ENCODE measurements at places on chromosomes 13 and 19.

DNA sequence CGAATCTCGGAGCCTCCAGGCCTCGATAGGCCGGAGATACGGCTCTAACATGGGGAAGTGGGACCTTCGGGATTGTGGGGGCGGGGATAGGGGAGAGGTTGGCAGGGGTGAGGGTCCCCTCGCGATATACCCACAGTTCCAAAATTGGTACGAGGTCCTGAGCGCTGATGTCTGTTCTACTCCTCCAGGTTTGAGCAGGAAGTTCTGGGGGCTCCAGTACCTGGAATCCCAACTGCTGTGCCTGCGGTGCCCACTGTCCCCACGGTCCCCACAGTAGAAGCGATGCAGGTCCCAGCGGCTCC lies 447 bp downstream of the RBM42 start:
- no peak for DNase-seq

GRCh38 chr19:887072-887471 lies 5.9 kb downstream of the MED16 start:
- peak; percentile 22 for DNase-seq

GRCh38 chr19:49766007-49766929 lies 533 bp upstream of the AP2A1 start:
- DNase-seq: peak; percentile 100

- DNase-seq: no peak
Measured at GRCh38 chr13:40161931-40162330, 504.5 kb downstream of the FOXO1 start.

GRCh38 chr19:43441716-43442115 lies 23.7 kb downstream of the LYPD3 start:
- no peak for DNase-seq

DNA sequence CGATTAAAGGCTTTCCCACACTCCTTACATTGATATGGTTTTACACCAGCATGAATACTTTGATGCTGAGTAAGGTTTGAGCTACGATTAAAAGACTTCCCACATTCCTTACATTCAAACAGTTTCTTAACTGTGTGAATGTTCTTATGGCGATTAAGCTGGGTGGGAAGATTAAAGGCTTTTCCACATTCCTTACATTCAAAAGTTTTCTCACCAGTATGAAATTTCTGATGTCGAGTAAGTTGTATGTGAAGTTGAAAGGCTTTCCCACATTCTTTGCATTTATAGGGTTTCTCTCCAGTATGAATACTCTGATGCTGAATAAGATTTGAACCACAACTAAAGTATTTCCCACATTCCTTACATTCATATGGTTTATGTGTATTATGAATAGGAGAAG lies 20.0 kb downstream of the ZNF780B start:
- DNase-seq: no peak

GRCh38 chr13:34371645-34372395 lies 553.9 kb downstream of the RFC3 start:
- peak; percentile 53 for DNase-seq

DNA sequence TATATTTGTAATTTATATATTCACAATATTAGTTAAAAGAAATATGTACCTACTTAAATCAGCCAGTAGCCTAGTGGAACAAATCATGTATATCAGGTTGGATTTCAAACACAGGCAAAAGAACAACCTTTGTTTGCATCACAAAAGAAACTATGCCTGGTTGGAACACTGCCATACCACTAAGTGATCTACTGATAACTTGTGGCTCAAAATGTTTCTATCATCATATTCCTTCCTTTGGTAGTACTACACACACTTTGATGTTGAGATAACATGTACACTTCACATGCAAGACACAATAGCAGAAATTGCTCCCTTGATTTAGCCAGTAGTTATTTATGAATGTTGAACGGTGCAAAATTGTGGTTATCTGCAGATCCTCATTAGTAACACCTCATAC lies 146.0 kb upstream of the GPC6 start:
- peak; percentile 79 for DNase-seq

GRCh38 chr19:53908935-53909415 lies at the start of gene CACNG7:
Gene CACNG7 (plus strand): TSS chr19:53909278. CDS start chr19:53912832, 3,554 bp downstream.
- DNase-seq: no peak

DNA sequence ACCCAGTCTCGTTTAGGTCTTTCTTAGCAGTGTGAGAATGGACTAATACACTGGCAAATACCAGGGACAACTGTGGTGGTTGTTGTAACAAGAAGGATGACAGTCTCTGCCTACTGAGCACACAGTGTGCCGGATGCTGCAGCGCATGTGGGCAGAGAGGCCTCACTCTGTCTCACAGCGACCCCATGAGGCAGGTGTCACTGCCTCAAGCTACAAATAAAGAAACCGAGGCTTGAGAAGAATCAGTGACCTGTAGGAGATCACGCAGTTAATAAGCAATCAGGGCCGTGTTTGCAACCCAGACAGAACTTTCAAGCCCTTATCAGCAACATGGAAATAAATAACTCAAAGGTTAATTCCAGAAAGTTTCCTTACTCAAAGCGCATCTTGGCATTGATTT lies 40.5 kb upstream of the GAS6 start:
- no peak for DNase-seq

DNA sequence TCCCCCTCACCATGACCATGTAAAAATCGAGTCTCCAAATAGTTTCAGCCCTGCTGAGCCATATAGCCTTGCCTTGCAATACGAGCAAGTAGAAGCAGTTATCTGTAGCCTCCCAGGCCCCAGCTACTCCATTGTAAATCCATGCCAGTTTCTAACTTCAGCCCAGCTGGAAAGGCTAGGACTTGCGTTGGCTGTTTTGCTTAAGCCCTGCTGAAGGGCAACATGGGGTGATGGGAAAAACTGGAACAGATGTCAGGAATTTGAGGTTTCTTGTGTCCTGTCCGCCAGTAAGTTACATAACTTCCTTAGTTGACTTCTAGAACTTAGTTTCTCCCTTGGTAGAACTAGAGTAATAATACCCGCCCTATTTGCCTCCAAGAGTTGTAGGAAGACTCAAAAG lies 216.0 kb upstream of the SERP2 start:
- no peak for DNase-seq

DNA sequence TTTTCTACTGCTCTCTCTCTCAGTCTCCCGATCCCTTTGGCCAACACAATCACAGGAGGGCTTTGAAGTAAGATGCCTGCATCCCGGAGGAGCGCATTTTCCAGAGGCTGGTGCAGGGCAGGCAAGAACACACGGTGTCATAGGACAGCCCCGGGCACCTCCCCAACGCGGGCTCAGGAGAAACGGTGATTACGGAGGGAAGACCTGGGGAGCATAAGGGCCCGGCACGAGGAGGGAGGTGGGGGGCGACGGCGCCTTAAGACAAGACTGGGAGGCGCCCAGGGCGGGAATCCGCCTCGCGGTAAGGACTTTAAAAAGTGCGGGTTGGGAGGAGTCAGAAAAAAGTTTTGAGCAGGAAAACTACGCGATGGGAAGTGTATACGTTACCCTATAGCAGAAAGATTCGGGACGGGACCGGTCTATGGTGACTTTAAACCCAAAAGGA lies 18.7 kb upstream of the ZNF888 start:
- peak; percentile 7 for DNase-seq

GRCh38 chr13:84684048-84684662 lies 801.9 kb upstream of the SLITRK1 start:
- DNase-seq: no peak

GRCh38 chr13:95784900-95785290 lies 108.0 kb downstream of the DNAJC3 start:
- peak; percentile 5 for DNase-seq

- DNase-seq: peak; percentile 52
Measured at GRCh38 chr19:23283925-23284324, 33.7 kb upstream of the ZNF724 start.

DNA sequence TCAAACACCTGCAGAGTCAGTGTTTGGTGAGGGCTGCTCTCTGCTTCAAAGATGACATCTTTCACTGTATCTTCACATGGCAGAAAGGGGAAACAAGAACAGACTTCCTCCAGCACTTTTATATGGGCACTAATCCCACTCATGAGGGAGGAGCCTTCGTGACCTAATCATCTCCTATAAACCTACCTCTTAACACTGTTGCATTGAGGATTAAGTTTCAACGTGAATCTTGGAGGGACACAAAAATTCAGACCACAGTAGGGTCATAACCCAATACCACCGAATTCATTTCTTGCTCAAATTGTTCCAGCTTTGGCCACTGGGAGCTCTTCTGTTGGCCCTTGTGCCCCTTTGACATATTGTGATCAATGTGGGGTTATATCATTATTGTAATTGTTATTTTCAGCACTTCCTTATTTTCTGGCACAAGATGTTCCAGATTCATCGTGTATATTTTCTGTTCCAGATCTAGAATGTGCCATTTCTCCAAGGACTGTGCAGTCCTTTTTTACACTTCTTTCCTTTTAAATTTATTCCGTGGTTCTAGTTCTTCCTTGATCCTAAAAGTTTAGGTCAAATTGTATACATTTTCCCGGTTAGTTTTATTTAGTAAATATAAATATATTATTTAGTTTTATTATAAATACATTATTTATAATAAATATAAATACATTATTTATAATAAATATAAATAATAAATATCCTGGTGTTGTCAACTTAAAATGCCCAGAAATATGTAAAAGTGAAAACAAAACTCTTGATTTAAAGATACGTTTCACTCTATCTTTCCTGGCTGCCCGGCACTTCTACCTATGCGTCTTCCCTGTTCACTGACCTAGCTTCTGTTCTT lies 35.5 kb upstream of the IGFL4 start:
- DNase-seq: no peak

DNA sequence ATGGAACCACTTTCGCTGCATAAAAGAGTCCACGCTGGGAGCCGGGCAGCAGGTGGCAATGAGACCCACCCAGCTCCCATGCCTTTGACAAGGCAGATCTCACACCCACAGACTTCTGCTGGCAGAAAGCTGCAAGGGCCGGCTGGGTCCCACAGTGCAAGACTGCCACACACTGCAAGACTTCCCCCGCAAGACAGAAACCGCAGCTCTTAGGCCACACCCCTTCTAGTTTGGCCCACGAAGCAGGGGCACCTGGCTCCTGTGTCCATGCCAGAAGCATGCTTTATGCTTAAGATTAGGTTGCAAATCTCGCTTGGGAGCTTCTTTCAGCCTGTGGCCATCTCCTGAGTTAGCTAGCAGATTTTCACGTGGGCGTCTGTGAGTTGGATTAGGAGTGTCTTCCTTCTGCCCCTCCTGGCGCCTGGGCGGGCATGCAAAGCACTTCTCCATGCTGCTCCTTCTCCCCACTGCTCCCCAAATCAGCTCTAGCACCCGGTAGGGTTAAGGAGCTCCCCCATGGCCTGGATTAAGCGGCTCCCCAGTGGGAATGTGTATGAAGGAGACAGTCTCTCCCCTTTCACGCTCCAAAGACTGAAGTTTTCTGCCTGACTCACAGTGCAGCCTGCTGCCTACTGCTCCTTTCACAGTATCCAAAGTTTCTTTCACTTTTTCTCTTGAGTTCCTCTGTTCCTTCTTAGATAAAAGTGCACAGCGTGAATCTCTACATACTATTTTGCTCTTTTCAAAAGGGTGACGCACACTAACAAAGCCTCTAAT lies 17.7 kb downstream of the GPC6 start:
- DNase-seq: peak; percentile 56

DNA sequence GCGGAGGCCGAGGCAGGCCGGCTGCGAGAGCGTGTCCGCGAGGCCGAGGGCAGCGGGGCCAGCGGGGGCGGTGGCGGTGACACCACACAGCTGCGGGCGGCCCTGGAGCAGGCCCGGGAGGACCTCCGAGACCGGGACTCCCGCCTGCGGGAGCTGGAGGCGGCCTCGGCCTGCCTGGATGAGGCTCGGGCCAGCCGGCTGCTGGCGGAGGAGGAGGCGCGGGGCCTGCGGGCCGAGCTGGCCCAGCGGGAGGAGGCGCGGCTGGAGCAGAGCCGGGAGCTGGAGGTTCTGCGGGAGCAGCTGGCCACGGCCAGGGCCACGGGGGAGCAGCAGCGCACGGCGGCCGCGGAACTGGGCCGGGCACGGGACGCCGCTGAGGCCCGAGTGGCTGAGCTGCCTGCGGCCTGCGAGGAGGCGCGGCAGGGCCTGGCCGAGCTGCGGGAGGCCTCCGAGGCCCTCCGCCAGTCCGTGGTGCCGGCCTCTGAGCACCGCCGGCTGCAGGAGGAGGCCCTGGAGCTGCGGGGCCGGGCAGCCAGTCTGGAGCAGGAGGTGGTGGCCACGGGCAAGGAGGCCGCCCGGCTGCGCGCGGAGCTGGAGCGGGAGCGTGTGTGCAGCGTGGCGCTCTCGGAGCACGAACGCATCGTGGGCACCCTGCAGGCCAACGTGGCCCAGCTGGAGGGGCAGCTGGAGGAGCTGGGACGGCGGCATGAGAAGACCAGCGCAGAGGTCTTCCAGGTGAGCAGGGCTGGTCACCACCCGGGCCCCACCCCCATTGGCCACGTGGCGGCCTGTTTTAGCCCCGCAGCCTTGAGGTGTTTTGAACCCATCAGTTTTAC lies 11.7 kb upstream of the EBI3 start:
- DNase-seq: no peak

- peak; percentile 38 for DNase-seq
Measured at GRCh38 chr13:100234524-100235136, 145.7 kb downstream of the PCCA start.

DNA sequence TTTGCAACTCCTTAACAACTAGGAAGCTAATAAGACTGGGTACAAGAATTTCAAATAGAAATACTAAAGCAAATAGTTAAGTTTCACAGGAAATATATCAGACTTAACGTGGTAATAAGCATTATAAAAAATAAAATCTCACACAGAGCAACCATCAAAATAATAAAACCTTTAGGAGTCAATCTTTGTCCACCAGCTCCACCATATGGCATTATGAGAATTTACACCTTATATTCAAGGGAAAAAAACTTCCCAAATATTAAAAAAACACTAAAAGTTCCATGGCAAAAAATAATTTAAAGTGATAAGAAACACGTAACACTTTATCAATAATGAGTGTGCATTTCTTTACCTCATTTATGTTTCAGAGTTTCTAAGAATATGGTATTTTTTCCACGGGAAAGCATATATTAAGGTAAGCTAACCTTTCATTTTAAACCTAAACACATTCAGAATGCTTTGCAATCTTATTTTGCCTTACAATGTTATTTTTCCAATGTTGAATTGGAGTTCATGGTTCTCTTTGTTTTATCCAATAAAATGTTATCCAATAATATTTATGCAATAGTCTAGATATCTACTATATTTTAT lies 423.2 kb upstream of the SGCG start:
- no peak for DNase-seq

DNA sequence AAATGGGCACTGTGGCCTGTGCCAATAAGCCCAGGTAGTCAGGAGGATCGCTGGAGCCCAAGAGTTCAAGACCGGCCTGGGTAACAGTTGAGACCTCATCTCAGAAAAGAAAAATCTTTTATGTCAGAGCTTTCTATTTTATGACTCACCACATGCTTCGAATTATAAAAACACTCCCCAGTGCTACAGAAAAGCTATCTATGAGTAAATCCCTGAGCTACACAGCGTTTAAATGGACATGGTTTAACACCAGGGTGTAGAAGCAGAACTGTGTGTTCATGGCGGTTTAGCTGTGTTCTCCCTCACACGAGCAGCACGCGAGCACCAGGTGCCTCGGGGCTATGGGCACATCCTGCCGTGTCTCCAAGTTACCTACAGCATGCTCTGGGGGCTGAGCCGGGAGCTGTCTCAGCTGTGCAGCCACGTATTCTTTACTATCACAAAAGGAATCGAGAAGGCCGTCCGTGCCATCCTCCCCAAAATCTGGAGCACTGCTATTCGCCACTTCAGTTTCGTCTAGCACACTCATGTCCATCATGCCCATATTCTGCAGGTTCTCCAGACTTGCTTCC lies 6.7 kb downstream of the SAFB2 start:
- peak; percentile 32 for DNase-seq

- DNase-seq: no peak
Measured at GRCh38 chr13:30431269-30431940, 9.1 kb downstream of the UBE2L5 start.

GRCh38 chr13:27170516-27171243 lies 931 bp downstream of the USP12 start:
- no peak for DNase-seq

- no peak for DNase-seq
Measured at GRCh38 chr13:32107474-32107873, 75.9 kb downstream of the FRY start.

All from brain microvascular endothelial cell (primary cell).